Large intestine (tissue), 12 donors: ENCODE measurements at places on chromosomes 6 and 20.

DNA sequence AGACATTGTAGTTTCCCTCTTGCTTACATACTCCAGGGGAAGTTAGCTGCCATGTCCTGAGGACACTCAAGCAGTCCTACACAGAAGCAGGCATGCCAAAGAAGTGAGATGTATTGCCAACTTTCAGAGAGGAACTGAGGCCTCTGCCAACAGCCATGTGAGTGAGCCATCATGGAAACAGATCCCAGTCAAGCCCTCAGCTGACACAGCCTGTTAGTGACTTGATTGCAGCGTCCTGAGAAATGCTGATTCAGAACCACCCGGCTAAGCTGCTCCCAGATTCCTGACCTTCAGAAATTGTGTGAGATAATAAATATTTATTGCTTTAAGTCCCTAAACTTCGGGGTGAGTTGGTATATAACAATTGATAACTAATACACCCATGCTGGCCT is 38.1 kb downstream of the GSTA2 start:
- peak; percentile 83 for DNase-seq

DNA sequence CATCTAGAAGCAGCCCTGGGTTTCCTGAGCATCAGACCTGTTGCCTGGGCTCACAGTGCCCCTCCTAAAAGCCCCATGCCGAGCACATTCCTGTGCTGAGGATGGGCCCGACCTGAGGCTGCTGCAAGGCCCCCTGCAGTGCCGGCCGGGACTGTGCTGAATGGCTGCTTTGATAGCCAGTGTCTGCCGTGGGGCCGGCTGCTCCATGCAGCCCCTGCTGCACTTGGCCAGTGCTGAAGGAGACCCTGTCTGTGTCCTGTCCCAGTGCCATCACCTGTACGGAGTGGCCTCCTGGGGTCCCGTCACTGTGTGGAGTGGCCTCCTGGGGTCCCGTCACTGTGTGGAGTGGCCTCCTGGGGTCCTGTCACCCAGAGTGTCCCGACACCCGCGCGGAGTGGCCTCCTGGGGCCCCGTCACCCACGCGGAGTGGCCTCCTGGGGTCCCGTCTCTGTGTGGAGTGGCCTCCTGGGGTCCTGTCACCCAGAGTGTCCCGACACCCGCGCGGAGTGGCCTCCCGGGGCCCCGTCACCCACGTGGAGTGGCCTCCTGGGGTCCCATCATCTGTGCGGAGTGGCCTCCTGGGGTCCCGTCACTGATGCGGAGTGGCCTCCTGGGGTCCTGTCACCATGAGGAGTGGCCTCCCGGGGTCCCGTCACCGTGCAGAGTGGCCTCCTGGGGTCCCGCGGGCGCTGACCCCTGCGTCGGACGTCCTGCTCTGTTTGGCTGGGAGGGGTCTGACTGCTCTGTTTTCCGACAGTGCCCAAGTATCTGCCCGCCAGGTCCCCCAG is 7.0 kb downstream of the COL9A3 start:
- no peak for DNase-seq

DNA sequence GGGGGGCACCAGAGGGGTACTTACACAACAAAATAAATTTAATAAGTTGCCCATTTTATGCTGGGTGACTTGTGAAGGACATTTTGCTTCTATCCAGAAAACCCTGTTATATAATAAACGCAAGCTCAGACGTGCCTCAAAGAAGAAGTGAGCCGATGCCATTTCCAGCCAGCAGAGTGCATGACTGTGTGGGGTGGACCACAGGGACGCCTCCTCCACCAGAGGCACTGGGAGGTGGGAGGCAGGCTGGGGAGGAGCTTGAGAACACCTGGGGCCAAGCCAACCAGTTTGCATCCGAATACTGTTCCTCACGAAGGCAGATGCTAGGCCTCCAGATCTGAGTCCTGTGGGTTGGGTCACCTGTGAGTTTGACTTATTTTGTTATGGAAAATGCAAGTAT is 363.8 kb downstream of the RNGTT start:
- DNase-seq = no peak

- no peak for DNase-seq
These were observed 41.2 kb downstream of the XRN2 start for GRCh38 chr20:21344206-21344900.

DNA sequence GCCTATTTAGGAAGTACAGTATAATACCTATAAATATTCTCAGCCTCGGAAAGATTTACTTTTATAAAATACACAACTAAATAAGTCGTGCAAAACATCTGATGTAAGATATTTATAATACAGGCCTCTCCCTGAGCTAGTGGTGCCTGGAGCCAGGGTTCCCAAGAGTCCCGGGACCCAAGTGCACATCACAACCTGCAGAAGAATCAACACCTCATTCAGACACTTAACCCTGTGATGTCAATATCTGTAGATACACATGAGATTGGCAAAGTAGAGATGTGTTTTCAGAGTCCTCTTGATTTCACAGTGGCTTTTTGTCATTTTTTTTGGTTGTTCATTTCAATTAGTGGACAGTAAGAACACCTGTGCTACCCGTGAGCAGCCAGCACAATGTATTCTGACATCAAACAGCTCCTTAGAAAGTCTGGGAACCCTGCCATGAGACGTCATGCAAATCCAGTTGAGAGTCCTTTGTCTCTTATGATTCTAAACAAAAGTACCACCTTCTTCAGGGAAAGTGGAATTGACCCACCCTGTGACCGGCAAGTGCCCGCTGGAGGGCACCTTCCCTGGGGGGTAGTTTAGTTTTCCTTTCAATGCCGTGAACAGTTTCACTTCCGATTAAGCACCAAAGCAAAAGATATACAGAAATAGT is 101.6 kb downstream of the DACT2 start:
- DNase-seq = no peak

- no peak for DNase-seq
These were observed 174.7 kb downstream of the PREX1 start for GRCh38 chr20:48652961-48653705.

DNA sequence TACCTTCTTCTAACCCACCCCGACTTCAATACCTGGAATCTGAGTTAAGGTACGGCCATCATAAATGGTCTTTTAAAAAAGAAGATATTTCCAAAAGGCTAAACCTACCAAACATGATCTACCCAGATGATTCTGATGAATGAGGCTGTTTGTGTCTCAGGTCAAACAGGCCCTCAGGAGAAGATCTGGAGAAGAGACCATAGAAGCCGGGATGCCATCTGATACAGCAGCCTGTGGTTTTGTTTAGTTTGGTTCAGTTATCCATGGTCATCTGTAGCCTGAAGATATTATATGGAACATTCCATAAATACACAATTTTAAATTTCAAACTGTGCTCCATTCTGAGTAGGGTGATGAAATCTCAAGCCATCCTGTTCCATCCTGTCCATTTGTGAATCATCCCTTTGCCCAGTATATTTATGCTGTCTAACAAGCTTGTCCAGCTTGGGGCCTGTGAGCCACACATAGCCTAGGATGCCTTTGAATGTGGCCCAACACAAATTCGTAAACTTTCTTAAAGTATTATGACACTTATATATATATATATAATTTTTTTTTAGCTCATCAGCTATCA is 4.0 kb upstream of the CAP2 start:
- DNase-seq = no peak

GRCh38 chr6:109308018-109308492 is 74.2 kb downstream of the CD164 start:
- DNase-seq = peak; percentile 98

- DNase-seq = peak; percentile 94
These were observed 26.9 kb upstream of the FOXP4 start for GRCh38 chr6:41519305-41519744.

DNA sequence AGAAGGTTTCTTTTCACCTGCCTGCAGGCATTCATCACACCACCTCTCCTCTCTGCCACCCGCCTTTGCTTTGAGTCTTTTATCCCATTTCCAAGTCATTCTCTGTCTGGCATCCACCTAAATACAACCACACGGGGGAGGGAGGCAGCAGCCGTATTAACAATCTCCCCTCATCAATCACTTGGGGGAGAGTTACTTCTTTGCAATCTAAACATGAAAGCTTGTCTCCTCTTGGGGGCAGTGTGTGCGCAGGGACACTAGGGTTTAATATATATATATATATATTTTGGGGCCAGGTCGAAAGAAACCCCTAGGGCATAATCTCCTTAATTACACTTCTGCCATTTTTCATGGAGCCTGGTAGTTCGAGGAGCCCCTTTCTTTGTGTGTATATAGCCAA is 214.5 kb downstream of the TSHZ2 start:
- DNase-seq = no peak

DNA sequence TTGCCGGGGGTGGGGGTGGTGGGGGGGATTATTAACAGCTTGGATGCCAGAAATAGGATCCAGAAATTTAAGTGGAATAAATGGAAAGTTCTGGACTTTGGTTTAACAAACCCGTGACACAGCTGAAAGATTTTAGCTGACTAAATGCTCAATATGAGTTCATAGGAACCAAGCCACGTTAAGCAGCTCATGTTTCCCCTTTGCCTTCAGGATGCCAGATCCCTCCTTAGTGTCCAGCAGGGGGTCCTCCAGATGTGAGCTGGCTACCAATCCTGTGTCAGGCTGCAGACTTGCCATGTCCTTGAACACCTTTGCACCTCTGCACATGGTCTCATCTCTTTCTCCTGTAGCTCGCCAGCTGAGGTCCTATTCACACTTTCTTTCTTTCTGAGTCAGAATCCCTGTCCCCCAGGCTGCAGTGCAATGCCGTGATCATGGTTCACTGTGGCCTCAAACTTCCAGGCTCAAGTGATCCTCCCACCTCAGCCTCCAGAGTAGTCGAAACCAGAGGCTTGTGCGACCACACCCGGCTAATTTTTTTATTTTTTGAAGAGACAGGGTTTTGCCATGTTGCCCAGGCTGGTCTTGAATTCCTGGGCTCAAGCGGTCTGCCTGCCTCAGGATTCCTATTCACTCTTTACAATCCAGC is 133.3 kb upstream of the ARMC2 start:
- peak; percentile 27 for DNase-seq

DNA sequence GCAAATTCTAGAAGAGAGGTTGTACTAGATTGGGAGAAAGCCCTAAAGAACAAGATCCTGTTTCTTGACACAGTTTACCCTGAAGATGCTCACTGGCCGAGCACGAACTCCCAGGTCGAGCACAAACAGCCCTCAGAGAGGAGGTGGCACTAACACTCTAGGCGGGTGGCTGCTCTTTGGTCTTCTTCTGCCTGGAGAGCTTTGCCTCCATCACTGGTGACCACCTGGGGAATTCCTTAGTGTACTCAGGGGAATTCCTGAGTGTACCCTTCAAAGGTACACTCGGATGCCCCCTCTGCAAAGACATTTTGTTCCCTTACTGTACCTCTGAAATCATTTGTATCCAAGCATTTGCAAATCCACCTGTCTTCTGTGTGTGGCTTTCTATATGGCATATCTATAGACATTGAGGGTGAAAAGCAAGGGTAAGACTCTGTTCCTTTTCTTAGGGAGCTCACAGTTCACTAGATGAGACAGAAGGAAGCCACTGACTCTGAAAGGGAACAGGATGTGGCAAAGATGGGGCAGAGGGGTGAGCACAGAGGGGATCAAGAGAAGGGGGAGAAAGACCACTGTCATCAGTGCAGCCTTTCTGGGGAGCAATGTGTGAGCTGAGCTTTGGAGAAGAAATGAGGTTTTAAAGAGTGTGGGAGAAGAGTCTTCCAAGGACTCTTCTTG is 169.8 kb upstream of the PROKR2 start:
- no peak for DNase-seq

DNA sequence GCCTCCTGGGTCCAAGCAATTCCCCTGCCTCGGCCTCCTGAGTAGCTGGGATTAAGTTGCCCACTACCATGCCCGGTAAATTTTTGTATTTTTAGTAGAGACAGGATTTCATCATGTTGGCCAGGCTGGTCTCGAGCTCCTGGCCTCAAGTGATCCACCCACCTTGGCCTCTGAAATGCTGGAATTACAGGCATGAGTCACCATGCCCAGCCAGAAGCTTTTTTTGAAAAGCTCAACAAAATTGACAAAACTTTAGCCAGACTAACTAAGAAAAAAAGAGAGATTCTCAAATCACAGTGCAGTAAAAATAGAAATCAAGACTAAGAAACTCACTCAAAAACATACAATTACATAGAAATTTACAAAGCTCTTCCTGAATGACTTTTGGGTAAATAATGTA is 420.6 kb downstream of the COL12A1 start:
- DNase-seq = no peak

DNA sequence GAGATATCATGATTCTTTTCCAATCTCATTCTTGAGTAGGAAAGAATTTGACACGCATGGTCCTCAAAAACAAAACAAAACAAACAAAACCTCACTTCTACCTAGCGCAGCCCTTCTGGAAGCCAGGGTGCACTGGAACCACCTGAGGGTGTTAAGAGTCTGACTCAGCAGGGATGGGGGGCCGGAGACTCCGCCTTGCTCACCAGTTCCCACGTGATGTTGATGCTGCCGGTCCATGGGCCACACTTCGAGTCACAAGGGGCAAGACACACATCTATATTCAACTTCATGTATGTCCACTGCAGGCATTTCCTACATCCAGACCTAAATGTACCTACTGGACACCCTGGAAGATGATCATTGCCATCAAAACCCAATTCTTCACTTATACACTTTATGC is 30.4 kb downstream of the BFSP1 start:
- DNase-seq = no peak

- DNase-seq = no peak
These were observed 323.2 kb upstream of the MAN1A1 start for GRCh38 chr6:119672725-119673124.

DNA sequence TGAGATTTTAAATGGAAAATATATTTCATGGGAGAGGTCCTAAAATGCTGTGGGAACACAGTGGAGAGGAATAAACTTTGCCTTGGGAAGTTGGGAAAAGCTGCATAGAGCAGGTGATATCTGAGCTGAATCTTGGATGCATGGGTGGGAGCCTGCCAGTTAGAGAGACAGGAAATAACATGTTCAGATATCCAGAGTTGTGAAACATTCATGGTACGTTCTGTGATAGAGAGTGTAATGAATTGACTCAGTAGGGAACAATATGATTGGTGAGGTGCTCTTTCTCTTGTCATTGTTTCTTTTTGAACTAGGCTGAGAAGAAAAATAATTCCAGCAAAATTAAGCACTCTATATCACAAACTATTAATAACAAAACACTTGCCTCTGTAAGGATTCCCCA is 72.8 kb downstream of the RPS12 start:
- DNase-seq = no peak
